ENCODE measurements at places on chromosomes 5 and 9. TPM values are rescaled to one million over a fixed set of nuclear protein-coding genes. Genes with fewer than 3 reads are reported as not detected.

PCDHB2 gene
- total RNA-seq, result 1.4 TPM

DNA sequence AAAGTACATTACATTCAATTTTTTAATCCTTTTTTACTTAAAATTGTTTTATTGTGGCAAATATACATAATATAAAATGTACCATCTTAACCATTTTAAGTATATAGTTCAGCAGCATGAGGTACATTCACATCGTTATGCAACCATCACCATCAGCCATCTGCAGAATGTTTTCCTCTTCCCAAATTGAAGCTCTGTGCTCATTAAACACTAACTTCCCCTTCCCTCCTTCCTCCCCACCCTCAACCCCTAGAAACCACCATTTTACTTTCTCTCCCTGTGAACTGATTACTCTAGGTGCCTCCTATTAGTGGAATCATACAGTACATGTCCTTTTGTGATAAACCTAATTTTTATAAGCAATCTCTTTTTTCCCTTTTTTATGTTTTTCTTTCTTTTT lies 15.6 kb downstream of the TEX53 start:
- ATAC-seq, result no peak

FBP2 gene
- total RNA-seq, result not detected

DNA sequence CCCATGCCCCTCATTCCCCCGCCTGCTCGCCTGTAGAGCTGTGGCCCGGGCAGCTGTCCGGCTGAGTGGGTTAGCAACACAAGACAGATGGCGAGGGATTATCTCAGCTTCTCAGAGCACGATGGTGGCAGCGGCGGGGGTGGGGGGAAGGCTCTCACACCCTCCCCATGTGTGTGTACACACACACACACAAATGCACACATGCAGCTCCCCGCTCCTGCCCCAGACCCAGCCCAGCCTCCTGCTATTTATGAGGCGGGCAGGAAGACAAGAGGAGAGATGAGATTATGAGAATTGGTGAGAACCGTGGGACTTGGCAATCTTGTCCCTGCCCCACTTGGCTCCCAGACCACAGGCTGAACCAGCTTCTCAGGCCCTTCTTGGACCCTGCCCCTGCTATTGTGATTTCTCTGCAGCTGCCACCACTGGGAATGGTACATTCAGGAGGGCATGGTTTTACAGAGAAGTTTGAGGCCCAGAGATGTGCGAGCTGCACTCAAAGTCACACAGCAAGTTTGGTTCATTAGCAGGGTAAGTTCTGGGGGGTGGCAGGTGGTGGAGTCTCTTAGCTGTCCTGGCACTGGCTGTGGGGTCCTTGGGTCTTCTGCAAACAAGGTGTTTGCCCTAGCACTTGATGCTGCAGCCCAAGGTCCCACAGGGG lies 51.0 kb upstream of the PSD2 start:
- ATAC-seq, result no peak

F2R gene
- total RNA-seq, result 7.5 TPM

- no peak for ATAC-seq
Observed at GRCh38 chr5:36770125-36770524, 106.4 kb upstream of the NIPBL start.

BRINP1 gene
- total RNA-seq, result not detected

PTCH1 gene
- 12.5 TPM for total RNA-seq

IQGAP2 gene
- total RNA-seq, result 29.5 TPM

DBH gene
- total RNA-seq, result not detected

GRCh38 chr5:83285661-83286398 lies 185.7 kb upstream of the VCAN start:
- peak; percentile 19 for ATAC-seq

DNA sequence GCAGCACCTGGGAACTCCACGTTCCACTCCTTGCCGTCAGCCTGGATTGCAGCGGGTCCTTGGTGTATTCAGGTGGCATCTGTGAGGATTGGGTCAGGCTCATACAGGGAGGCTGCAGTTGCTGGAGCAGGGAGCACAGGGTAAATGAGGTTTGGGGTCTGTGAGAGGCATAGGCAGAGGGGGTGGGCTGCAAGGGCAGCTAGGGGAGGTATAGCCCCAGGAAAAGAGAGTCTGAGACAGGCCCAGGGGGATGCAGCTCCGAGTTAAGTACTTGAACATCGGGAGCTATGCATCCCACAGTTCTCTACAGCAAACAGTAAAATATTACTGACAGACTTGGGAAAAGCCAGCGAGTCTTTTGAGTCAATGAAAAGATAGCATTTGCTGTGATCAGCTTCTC lies 101.6 kb downstream of the TRIO start:
- no peak for ATAC-seq

DNA sequence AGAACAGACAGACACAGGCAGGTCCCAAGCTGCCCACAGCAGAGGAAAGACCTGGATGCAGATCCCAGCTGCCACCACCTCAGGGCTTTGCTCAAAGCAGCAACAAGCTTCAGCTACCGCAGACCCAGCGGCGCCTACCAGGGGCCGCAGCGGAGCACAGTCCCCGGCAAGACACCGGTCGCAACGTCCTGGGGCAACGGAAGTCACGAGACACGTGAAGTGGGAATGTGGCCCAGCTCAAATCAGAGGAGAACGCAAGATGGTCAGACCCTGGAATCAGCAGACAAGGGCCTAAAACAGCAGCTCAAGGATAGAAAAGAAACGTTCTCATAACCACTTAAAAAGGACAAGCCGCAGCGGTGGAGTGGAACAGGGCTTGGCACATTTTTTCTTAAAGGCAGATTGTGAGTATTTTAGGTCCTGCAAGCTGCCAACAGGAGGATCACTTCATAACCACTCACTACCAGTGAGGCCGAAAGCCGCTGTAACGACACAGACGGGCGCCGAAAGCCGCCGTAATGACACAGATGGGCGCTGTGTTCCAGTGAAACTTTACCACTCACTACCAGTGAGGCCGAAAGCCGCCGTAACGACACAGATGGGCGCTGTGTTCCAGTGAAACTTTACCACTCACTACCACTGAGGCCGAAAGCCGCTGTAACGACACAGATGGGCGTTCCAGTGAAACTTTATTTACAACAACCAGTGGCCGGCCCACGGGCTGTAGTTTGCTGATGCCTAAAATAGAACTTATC lies 21.7 kb downstream of the SLC9A3 start:
- ATAC-seq, result no peak

NR2F1 gene
- total RNA-seq, result 111 TPM

GRCh38 chr9:91814753-91815152 lies 135.3 kb downstream of the ROR2 start:
- ATAC-seq, result no peak

GPX8 gene
- 32.7 TPM for total RNA-seq

Data from gastroesophageal sphincter (tissue), 4 donors.